LNCaP clone FGC (cell line): ENCODE measurements at places on chromosomes 11 and 22.

DNA sequence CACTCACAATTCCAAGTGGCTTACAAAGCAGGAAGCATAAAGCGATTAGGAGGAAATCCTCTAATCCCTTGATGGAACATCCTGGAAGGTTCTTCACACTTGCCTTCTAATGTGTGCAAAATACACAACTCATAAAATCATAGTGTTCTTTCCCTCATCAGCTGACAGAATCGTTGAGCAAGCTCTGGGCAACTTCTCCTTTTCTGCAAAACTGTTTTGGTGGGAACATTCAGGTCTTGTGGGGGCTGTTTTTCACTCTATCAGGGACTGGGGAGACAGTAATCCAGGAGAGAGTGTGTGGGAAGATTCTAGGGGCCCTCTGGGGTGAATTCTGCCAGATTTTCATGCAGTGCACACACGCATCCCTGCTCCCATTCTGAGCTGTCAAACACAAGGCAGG is 53.2 kb downstream of the IRAG1 start:
- no peak for DNase-seq

DNA sequence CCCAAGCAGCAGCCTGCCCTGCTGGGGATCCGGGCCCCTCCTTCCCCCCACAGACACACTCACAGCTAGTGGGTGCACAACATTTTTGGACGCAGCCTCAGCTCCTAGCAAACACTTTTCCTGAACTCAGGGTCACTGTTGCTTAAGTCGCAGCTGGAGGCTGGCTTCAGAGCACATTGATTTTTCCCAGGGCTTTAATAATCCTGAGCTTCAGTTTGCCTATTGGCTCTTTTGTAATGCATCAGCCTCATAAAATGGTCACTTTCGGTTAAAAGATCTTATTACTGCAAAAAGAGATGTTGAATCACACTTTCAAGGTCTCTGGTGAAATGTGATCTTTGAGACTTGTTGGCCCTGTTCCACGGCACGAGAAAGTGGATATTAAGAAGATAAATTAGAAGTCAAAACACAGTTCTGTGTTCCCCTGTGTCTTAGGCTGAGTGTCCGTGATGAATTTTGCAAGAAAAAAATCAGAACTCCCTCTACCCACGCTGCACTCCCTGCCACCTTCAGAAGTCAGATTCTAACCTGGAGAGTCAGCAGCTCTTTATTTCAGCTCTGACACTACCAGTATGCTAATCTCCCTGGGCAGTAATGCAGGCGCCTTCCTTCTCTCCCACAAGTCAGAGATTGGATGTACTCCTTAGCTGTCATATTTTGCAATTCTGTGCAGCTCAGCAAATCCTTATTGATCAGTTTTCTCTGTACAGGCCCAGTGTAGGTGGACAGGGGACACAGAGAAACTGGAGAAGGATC is 158.2 kb upstream of the E2F8 start:
- DNase-seq = no peak

DNA sequence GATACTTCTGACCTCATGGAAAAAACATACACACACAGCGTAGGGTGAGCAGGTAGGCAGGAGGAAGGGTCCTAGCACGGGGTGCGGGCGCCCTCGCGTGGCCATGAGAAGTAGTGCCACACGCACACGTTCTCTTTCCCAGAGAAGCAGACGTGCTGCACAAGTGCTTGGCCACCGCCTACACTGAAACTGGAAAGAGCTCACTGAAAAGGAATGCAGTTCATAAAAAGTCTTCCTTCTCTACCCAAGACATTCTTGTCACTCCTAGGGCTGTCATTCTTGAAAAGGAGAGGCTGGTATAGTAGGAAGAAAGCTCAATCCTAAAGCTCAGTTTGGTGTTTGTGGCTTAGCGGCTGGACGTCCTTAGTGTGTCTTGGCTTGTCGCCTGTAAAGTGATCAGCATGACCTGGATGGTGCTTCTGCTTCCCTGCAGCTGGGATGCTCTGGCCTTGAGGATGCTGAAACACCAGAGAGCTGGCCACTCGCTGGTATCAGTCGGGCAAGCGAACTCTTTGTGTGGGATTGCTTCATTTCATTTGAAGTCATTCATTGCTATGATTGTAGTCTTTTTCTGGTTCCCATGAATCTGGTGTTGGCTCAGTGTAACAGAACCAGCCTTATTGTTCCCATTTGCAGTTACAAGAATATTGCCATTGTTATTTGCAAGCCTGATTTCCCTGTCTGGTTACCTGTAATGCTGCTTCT is 303.8 kb downstream of the NTM start:
- DNase-seq = no peak

DNA sequence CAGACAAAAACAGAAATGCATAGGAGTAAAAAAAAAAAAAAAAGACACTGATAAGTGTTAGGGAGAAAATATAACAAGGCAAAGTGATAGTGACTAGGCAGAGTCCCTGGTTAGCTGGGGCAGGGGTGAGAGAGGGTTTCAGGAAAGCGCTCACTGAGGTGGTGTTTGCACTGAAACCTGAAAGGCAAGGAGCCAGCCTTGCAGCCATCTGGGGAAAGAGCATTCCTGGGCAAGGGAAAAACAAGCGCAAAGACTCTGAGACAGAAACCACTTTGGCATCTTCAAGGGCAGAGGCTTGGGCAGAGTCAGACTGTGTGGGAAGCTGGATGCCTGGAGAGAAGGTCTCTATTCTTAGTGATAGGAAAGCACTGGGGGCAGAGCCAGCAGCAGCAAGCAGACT is 14.5 kb downstream of the CLMP start:
- no peak for DNase-seq

GRCh38 chr11:114438303-114438702 is 964 bp upstream of the REXO2 start:
- DNase-seq = no peak

DNA sequence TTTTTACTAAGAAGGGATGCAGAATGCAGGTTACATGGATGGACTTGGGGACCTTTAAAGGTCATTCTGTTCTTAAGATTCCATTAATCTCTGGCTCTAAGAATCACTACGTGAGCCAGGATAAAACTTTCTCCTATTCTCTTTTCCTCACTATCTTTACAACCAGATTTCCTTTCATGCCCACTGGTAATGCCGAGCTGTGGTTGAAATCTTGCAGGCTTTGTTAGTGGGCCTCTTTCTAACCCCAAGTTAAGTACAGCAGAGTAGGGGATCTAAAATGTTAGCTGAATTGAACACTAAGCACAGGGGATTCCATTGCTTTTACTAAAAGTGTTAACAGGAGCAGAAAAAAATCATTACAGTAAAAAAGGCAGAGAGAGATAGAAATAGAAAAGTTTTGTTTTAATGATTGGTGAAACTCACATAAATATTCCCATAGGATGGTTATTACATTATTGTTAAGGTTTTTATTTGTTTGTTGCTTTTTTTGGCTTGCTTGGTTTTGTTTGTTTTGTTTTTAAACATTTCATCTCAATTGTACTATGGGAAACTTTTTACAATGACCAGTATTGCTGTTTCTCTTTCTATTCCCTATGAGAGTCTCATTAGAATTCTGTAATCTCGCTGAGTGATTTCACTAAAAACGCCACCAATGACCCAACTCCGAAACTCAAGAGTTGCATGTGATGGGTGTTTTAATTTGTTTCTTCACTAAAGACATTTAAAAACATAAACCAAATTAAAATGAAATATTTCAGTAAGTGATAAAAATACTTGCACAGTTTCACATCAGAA is 54.1 kb upstream of the HTATIP2 start:
- DNase-seq = no peak

DNA sequence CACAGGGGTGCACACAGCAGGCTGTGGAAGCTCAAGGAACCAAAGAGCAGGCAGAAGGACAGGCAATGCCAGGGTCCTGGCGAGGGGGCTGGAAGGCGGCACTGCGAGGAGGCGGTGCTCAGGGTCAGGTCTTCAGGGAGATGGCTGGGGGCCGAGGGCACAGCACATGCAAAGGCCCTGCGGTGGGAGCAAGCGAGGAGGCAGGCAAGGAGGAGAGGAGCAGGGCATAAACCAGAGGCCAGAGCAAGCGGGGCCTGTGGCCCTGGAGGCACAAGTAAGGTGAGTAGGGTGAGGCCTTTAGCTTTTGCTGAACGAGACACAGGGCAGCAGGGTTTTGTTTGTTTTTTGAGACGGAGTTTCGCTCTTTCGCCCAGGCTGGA is 126.9 kb downstream of the ARHGAP8 start:
- DNase-seq = no peak

DNA sequence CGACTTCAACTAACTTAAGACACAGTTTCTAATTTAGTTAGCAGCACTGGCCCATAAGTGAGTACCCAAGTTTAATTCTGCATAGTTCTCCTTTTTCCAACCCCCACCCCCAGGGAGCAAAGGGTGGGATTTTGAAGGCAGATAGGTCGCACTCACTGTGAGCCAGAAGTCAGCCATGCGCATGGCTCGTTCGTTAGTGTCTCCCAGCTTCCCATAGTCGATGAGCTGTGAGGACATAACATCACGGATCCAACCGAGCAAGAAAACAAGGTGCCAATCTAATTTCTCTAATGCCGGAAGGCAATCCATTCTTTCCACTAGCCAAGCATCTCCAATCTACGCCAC is 577 bp downstream of the MRPL17 start:
- DNase-seq = no peak
